Activated T-helper 1 cell treated with anti-CD3 and anti-CD28 coated beads, Interleukin-12 subunit alpha, Interleukin-12 subunit beta, Interleukin-2, Interleukin-4 antibody, amounts not matched to agents 30 ng/mL and 10 ng/mL and 1 ng/mL, durations not matched to agents 14 hours and 24 hours and 36 hours (primary cell): ENCODE measurements at places on chromosomes 5 and 9. TPM values are rescaled to one million over a fixed set of nuclear protein-coding genes. Genes with fewer than 3 reads are reported as not detected.

Gene ZNF879
- 2.2 and 4.2 TPM in 2 replicates for total RNA-seq

Gene SLC27A6
- not detected in 2 replicates for total RNA-seq

Gene PDE8B
- total RNA-seq: 0.07 and 0.16 TPM in 2 replicates

Gene IL9
- total RNA-seq: 0.36 and 2.0 TPM in 2 replicates

GRCh38 chr5:62043289-62044280 lies 262.4 kb upstream of the KIF2A start:
- H3K36me3 ChIP-seq: no peaks in the 10 kb centered on the region
- H3K4me3 ChIP-seq: no peak overlapping the region
- no peak overlapping the region for H3K27ac ChIP-seq
- no peaks in the 10 kb centered on the region for H3K27me3 ChIP-seq
- H3K4me1 ChIP-seq: no peaks in the 10 kb centered on the region
- DNase-seq: no peak

DNA sequence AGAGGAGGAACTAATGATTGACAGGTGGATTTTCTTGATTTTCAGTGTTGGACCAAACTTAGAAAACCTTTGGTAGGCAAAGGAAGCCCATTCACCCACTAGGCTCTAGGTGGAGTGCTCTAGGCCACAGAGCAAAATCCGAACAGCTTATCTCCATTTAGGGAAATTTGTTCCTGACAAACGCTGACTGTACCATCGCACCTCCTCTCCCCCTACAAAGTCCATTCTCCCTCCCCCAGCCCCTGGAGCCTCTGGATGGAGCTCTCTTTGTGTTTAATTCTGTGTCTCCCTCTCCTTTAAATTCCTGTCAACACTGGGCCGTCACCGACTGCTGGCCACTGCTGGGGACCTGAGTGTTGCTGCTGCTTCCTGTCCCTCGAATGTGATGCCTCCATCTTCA lies 350.1 kb upstream of the IRX2 start:
- no peak for DNase-seq
- no peaks in the 10 kb centered on the region for H3K4me1 ChIP-seq
- no peak overlapping the region for H3K27ac ChIP-seq

DNA sequence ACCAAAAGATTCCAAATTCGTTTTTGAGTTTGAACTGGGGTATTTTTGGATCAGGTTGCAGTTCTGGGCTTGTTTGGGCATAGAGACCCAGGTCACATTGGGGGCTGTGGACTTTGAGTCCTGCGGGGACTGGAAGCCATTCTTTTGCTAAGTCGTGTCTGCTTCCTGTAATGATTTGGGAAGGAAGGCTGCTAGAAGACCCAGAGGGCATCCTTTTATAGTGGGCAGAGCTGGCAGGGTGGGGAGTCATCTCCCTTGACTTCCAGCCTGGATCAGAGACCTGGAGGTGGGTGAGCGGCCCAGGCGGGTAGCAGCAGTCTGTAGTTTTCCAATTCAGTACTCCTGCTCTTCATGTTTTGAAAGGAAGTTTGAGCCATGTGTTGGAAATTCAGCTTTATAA lies 11.3 kb downstream of the ZNF618 start:
- H3K4me3 ChIP-seq: no peak overlapping the region
- no peak overlapping the region for H3K27ac ChIP-seq
- peaks cover 22% of the 10 kb centered on the region for H3K4me1 ChIP-seq
- DNase-seq: no peak
- H3K36me3 ChIP-seq: no peaks in the 10 kb centered on the region

DNA sequence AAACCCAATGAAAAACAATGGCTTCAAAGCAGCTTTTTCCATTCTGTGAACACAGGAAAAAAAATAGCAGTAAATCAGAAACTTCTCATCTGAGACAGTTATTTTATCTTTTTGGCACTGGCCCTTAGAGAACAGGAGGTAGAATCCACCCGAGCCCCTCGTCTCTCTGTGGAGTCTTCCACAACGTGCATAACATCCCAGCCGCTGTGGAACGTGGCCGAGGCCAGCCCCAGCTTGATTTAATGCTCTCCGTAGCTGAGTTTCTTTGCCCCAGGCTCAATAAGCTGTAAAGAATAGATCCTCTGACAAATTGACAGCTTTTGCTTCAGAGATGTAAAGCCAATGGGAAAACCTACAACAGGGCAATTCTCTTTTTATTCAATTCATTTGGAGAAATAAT lies 107.9 kb upstream of the DAP start:
- no peaks in the 10 kb centered on the region for H3K36me3 ChIP-seq
- H3K27ac ChIP-seq: no peak overlapping the region
- no peak overlapping the region for H3K4me3 ChIP-seq
- H3K4me1 ChIP-seq: no peaks in the 10 kb centered on the region
- H3K27me3 ChIP-seq: peaks cover 3% of the 10 kb centered on the region

DNA sequence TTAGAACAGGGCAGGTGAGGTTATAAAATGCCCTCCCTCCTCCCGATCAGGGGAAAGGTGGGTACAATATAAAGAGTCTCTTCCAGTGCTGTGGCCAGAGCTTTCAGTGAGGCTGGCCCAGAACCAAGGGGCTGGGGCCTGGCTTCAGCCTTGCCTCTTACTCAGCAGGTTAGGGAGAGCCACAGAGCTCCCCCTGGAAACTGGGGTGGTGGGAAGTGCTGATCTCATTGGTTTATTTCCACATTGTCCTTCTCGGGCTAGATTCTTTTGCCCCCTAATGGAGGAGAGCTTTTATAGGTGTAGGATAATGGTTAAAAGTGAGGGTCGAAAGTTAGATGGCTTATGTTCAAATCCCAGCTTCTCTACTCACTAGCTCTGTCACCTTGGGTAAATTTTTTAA lies 186.7 kb upstream of the TBC1D2 start:
- no peak overlapping the region for H3K27ac ChIP-seq
- DNase-seq: no peak
- H3K4me3 ChIP-seq: no peak overlapping the region
- no peaks in the 10 kb centered on the region for H3K36me3 ChIP-seq
- H3K4me1 ChIP-seq: no peaks in the 10 kb centered on the region

DNA sequence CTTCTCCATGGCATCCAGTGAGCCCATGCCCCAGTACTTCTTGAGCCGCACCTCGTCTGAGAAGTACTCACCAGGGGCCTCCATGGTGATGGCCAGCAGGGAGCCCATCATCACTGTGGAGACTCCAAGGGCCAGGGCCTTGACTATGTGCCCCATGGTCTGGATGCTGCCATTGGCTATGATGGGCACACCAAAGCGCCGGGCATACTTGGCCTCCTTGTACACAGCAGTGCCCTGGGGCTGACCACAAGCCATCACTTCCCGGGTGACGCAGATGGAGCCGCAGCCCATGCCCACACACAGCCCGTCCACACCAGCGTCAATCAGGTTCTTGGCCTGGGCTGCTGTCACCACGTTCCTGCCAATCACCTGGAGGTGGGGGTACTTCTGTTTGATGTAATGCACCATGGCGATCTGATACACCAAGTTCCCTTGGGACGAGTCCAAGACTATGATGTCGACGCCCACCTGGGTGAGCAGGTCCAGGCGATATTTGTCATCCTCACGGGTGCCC lies 7.0 kb upstream of the DCAF12 start:
- no peak for DNase-seq
- H3K27me3 ChIP-seq: no peaks in the 10 kb centered on the region
- no peaks in the 10 kb centered on the region for H3K4me1 ChIP-seq
- no peak overlapping the region for H3K4me3 ChIP-seq

DNA sequence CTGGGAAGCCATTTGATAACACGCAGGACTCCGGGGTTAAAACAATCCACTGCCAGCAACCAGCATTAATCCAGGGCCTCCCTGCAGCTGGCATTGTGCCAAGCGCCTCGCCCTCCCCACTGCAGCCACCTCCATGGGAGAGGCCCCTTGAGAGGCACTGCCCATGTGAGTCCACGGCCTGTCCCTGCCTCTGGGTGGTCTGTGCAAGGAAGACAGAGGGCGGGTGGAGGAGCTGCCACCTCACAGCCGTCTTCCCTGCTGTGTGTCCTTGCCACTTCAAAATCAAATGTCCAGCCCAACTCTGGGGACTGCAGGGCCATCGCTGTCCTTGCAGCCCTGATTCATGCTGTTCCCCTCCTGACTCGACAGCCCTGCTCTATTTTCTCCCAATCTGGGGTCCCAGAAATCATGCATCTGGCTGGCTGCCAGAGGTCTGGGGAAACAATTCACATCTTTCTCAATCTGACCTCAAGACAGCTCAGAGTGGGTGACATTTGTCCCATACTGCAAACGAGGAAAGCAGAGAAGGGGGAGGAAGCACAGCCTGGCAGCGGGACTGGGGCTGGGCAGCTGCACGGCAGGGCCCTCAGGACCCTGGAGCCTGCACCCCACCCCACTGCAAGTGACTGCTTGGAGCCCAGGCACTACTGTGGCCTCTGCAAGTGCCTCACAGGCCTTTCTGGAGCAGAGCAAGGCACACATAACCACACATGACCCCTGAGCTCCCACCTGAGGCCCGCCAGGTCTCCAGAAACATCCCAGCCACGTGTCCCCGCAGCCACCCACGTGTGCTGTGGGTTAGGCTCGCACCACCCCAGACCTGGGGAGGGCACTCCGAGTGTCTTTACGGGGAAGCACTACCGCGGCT lies 15.7 kb downstream of the BRD3OS start:
- peaks cover 22% of the 10 kb centered on the region for H3K36me3 ChIP-seq
- H3K4me3 ChIP-seq: no peak overlapping the region
- no peaks in the 10 kb centered on the region for H3K4me1 ChIP-seq
- DNase-seq: no peak
- no peak overlapping the region for H3K27ac ChIP-seq
- no peaks in the 10 kb centered on the region for H3K27me3 ChIP-seq

- no peak overlapping the region for H3K4me3 ChIP-seq
- no peak overlapping the region for H3K27ac ChIP-seq
- H3K27me3 ChIP-seq: peaks cover 14% of the 10 kb centered on the region
- no peak for DNase-seq
- H3K4me1 ChIP-seq: peaks cover 4% of the 10 kb centered on the region
Measured at GRCh38 chr5:77294185-77294584, 83.7 kb downstream of the PDE8B start.

DNA sequence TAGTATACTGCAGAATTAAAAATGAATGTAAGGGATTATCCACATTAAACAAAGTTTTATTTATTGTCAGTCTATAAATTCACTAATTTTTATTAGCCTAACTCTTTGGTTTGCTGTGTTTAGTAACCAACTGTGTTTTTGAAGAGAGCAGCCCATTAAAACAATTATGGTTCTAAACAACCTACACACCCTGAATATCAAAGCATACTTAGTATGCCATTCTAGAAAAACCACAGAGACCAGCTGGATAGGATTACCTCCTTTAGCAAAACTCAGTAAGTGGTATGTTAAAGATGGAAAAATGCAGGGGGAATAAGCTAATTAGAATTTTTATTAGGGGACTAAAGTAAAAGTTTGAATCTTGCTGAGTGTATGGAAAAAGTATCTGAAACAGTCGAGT lies 1981.7 kb upstream of the NUDT12 start:
- no peaks in the 10 kb centered on the region for H3K27me3 ChIP-seq
- no peaks in the 10 kb centered on the region for H3K4me1 ChIP-seq
- H3K4me3 ChIP-seq: no peak overlapping the region
- no peaks in the 10 kb centered on the region for H3K36me3 ChIP-seq
- DNase-seq: no peak

GRCh38 chr5:54045077-54045792 lies 265.1 kb downstream of the ARL15 start:
- no peak for DNase-seq
- H3K4me3 ChIP-seq: no peak overlapping the region
- H3K36me3 ChIP-seq: no peaks in the 10 kb centered on the region
- H3K4me1 ChIP-seq: no peaks in the 10 kb centered on the region
- H3K27ac ChIP-seq: no peak overlapping the region

DNA sequence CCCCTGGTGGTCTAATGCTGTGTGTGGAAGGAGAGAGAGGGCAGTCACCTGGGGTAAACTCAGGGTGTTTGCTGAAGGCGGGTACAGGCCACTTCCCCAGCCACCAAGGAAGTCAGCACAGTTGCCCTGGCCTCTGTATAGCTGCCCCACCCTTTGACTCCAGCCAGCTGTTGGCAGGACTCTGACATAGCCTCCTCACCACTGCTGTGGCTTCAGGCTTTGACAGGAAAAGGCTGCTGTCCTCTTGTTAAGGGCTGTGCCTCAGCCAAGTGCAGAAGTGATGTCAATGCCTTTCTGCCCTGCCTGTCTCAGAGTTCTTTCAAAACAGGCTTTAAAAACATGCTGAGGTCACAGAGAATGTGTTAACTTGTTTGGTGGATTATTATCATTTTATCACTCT lies 487.2 kb upstream of the KLF4 start:
- no peaks in the 10 kb centered on the region for H3K27me3 ChIP-seq
- no peaks in the 10 kb centered on the region for H3K4me1 ChIP-seq
- no peak overlapping the region for H3K4me3 ChIP-seq
- H3K36me3 ChIP-seq: no peaks in the 10 kb centered on the region
